GM12891 (cell line): ENCODE measurements at places on chromosomes 3 and 15.

- no peak for DNase-seq
Observed at GRCh38 chr3:52109611-52110301, 44.5 kb downstream of the POC1A start.

- DNase-seq, result no peak
Observed at GRCh38 chr15:81785181-81785580, 260.6 kb downstream of the MEX3B start.

- DNase-seq, result no peak
Observed at GRCh38 chr3:159951540-159951939, 37.1 kb upstream of the IL12A start.

- no peak for DNase-seq
Observed at GRCh38 chr15:62756326-62756994, 286.1 kb upstream of the TPM1 start.

- DNase-seq, result no peak
Observed at GRCh38 chr15:88187195-88187594, 69.3 kb downstream of the NTRK3 start.

DNA sequence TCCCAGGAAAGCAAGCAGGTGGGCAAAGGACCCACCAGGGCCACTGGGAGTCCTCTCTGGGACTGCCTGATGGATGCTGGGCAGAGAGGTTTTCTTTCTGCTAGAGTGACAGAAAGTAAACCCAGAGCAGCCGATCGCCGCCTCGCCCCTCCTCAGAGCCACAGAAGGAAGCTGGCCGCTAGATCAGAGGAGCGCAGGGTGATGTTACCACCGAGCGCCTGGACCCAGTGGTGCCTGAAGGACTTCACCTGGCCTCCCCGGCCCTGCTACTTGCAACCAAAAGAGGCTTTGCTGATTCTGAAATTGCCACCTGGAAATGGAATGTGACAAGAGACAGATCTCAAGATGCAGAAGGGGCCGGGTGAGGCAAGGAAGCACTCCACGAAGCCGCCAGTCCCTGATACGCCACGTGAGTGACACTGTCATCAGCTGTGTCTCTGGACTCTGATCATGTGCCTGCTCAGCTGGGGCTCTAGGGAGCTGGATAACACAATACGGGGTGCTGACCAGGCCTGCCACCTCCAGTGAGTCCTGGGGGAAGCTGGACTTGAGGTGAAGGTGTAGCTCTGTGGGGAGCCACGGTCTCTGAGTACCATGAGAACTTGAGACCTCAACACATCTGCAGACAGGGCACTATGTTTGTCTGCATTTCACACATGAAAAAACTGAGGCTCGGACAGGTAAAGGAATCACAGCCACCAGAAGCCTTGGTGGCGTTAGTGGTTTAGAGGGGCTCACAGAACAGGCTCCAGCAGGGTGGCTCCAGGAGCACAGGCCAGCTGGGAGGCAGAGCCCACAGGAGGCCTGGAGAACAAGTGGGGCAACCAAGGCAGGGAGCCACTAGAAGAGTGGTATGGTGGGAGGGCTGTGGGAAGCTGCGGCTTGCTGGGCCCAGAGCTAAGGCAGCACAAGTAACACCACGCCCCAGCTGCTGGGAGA, 137.9 kb upstream of the PRR20G start:
- DNase-seq, result no peak

- DNase-seq, result no peak
Observed at GRCh38 chr3:189507856-189508255, 123.3 kb upstream of the TP63 start.

- peak; percentile 7 for DNase-seq
Observed at GRCh38 chr3:172448661-172449465, 607 bp upstream of the GHSR start.

DNA sequence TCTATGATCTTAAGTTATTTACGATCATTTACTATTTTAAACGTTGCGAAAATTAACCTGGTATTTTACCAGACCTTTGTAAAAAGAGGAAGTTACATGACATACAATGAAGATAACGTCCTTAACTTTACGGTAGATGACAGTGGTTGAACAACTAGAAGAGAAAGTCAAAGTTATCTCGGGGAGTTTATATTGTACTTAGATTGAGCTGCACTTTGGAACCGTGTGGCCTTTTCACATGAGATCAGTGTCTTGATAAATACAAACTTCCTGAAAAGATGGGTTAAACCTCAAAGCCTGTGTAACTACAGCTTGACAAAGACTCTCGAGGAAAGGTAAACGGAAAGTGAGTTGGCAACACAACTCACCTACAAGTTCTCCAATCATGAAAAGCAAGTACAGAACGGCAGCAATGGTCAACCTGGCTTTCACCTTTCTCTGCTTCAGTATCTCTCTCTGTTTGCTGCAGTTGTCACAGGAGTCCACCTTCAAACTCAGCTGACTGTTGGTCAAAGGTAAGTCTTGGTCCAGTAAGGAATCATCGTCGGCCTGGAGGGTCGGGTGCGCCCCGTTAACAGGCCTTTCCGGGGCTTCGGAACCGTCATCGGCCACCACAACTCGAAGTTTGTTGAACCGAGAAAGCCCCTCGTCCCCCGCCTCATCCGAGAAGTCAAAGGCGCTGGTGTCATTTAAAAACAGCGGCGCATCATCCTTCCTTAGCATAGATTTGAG, 793 bp downstream of the SLC30A4 start:
- peak; percentile 13 for DNase-seq

GRCh38 chr3:13007251-13007941, 65.8 kb downstream of the IQSEC1 start:
- no peak for DNase-seq

GRCh38 chr3:68206524-68207117, 552.2 kb upstream of the SUCLG2 start:
- no peak for DNase-seq

GRCh38 chr3:175726228-175726627, 867.1 kb downstream of the NAALADL2 start:
- no peak for DNase-seq

GRCh38 chr3:32226875-32227500, 11.5 kb upstream of the CMTM8 start:
- DNase-seq, result no peak

- no peak for DNase-seq
Observed at GRCh38 chr3:49470714-49471420, 800 bp downstream of the DAG1 start.

DNA sequence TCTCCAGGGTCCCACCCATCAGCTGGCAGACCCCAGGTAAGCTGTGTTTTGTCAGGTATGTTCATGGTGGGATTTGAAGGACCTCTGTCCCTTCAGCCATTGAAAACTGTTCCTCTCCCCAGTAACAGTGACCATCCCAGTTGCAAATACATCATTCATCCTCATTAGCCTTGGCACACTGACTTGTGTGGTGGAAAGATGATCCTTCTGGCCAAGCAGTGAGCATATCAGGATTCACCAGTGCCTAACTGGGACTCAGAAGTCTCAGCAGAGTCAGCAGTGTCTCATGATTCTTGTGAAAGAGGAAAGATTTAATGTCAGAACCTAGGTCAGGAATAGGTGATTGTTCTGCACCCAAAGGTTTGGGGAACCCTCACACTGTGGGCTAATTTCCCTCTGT, 90.2 kb downstream of the DNAJB8 start:
- DNase-seq, result no peak

- no peak for DNase-seq
Observed at GRCh38 chr15:92019706-92020105, 166.2 kb downstream of the SLCO3A1 start.
